ENCODE measurements at places on chromosomes 1 and 21. TPM values are rescaled to one million over a fixed set of nuclear protein-coding genes. Genes with fewer than 3 reads are reported as not detected.

The SYTL1 gene
- total RNA-seq: 81.0 TPM

The ORC1 gene
- total RNA-seq: 38.3 TPM

The TNFRSF1B gene
- 284 TPM for total RNA-seq

The CDA gene
- not detected for total RNA-seq

The LRRC42 gene
- 26.8 TPM for total RNA-seq

The CASQ2 gene
- not detected for total RNA-seq

The CLDN14 gene
- total RNA-seq: not detected

The USP33 gene
- total RNA-seq: 56.6 TPM

The ELF3 gene
- total RNA-seq: 0.55 TPM

The GPX7 gene
- total RNA-seq: 10.4 TPM

The CHML gene
- 18.7 TPM for total RNA-seq

The DMRTA2 gene
- not detected for total RNA-seq

The KCND3 gene
- total RNA-seq: not detected

The KPRP gene
- not detected for total RNA-seq

The EYA3 gene
- total RNA-seq: 34.5 TPM

The URB2 gene
- 17.2 TPM for total RNA-seq

The CELA3B gene
- not detected for total RNA-seq

The ZMYND12 gene
- 0.79 TPM for total RNA-seq

The GNG12 gene
- total RNA-seq: not detected

Data from activated CD8-positive, alpha-beta T cell treated with anti-CD3 and anti-CD28 coated beads, Interleukin-2, amount 10 ng/mL, durations not matched to agents 7 days and 5 days (primary cell).